ENCODE measurements at places on chromosomes 16 and 17.

DNA sequence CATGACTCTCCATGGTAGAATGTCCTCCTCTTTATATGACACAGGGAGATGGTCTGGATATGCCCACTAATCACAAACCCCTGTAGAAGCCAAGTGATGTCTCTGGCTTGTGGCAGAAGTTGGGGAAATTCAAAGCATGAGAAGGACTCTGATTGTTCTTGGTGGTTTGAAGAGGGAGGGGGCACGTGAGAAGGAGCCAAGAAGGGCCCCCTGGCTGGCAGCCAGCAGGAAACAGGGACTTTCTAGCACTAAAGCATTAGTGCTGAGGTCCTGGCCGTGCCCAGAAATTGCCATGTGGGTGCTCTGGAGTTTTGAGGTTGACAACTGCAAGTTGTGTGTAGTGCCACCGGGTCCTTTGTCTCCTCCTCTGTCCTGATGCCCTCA, 199.9 kb downstream of the LGALS9B start:
- no peak for DNase-seq

DNA sequence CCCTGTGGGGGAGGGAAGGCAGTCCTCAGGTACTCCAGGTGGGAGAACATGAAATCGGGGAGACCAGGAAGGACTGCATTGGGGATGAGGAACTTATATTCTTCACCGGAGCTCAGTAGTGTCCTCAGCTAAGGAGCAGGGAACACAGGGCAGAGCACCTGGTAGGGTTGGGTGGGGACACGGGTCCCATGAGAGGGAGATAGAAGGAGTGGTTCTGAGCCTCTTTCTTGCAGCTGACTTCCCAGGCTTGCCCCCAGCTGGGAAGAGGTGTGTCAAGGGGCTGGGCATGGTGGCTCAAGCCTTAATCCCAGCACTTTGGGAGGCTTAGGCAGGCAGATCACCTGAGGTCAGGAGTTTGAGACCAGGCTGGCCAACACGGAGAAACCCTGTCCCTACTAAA, 2.1 kb downstream of the FHOD1 start:
- no peak for DNase-seq

DNA sequence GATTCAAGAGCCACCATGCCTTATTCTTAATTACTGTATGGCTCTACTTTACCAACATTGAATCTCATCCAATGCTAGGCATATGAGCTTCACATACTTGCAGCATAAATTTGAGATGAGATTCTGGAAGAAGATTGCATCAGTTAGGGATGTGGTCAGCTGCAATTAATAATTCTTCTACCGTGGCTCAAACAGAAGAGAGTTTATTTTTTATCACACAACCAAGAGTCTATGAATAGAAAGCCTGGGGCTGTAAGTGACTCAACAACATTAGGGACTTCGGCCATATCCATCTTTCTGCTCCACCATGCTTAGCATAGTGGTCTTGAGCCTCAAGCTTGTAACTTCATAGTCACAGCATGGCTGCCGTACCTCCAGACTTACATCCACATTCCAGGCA, 179.4 kb upstream of the IRX6 start:
- DNase-seq, result no peak

DNA sequence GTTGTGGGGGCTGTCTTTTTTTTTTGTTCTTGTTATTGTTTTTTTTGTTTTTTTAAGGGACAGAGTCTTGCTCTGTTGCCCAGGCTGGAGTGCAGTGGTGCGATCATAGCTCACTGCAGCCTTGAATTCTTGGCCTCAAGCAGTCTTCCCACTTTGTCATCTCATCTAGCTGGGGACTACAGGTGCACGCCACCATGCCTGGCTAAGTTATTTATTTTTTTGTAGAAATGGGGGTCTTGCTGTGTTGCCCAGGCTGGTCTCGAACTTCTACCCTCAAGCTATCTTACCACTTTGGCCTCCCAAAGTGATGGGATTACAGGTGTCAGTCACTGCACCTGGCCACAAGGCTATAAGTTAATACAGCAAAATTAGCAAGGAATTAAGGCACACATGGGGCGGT, 101.7 kb downstream of the ABCC1 start:
- no peak for DNase-seq

DNA sequence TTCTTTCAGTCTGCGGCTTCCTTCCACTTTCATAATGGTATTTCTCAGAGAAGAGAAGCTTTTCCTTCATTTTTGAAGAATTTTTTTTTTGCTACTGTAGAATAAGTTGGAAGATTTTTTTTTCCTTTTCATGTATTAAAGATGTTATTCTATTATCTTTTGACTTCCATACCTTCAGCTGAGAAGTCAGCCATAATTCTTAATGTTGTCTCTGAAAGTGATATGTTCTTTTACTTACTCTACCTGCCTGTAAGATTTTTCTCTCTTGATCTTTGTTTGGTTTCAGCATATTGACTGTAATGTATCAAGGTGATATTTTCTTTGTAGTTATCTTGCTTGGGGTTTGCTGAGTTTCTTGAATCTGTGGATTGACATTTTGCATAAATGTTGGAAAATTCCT, 143.5 kb upstream of the TOX3 start:
- no peak for DNase-seq

- no peak for DNase-seq
Measured at GRCh38 chr16:57883953-57884654, 81.8 kb upstream of the KIFC3 start.

- DNase-seq, result no peak
Measured at GRCh38 chr16:81635063-81635937, 143.8 kb upstream of the PLCG2 start.

DNA sequence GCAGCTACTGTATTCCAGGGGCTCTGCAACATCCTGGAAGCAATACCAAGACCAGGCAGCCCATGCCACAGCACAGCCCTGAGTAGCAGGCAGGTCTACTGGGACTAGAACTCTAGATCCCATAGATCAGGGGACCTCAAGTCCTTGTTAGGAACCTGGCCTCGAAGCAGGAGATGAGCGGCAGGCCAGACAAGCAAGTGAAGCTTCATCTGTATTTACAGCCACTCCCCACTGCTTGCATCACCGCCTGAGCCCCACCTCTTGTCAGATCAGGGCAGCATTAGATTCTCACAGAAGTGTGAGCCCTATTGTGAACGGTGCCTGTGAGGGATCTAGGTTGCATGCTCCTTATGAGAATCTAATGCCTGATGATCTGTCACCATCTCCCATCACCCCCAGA, 295.7 kb upstream of the TNRC6C start:
- DNase-seq, result no peak

DNA sequence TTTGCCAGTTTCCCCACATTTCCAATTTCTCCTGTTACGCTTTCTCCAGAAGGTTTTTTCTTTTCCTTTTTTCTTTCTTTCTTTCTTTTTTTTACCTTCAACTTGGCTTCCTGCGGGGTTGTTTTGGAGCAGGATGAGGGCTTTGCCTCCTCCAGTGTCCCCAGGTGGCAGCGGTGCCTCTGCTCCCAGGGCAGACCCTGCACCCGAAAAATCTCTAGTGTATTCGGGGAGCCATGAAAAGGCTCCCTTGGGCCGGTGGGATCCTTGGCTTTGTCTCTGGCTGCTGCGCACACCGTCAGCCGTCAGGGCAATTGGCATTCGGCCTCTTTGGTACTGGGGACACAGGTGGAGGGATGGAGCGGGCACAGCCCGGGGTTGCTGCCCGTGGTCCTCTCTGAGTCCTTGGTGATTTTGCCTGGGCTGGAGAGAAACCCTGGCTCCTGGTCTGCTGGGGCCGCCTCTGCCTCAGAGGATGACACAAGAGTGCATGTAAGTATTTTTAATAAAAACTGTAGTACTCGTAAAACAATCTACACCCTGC, 846 bp downstream of the ITGB3 start:
- no peak for DNase-seq

DNA sequence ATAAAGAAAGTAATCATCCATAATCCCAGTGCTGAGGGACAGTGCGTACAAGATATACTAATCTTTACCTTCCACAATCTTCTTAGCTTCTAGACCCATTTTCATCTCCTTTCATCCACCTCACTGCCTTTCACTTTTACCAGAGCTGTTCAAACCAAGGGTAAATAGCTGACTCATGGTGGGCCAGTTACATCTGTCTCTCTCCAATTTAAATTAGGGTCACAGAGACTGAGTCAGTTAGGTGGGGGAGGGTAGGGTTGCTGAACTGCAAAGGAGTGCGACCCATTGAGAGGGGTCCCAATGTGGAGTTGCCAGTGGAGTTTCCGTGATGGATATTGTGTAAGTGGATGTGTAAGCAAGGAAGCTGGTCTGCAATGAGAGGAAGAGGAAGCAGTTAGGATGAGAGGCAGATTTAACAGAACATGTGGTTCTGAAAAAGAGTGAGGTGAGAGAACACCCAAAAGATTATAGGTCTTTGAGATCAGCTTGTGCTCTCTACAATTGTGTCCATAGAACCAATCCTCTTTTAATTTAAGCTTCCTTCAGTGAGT, 83.5 kb downstream of the GP2 start:
- no peak for DNase-seq

GRCh38 chr16:86519649-86520316, 9.5 kb downstream of the FOXF1 start:
- DNase-seq, result no peak

DNA sequence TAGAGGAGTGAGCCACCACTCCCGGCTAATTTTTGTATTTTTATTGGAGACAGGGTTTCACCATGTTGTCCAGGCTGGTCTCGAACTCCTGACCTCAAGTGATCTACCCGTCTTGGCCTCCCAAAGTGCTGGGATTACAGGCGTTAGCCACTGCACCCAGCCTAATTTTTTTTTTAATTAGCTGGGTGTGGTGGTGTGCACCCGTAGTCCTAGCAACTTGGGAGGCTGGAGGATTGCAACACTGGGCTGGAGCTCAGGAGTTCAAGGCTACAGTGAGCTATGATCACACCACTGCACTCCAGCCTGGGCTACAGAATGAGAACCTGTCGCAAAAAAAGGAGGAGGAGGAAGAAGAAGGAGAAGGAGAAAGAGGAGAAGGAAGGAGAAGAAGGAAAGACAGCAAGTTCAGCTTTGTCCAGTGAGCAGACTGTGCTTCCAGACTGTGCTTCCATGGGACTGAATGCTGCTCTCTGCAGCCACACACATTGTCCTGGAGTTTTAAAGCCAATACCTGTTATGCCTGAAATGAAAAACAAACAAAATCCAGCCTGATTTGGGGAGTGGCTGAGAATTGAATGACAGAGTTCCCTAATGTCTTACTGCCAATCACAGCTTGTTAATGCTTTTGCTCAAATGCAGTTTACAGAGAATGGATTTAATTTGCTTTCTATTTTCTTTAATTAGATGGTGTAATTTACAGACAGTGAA, 2.8 kb upstream of the TNFRSF13B start:
- no peak for DNase-seq

GRCh38 chr17:6661464-6661848, 9.9 kb downstream of the C17orf100 start:
- no peak for DNase-seq

GRCh38 chr17:27917000-27917399, 23.8 kb upstream of the LYRM9 start:
- DNase-seq, result no peak

DNA sequence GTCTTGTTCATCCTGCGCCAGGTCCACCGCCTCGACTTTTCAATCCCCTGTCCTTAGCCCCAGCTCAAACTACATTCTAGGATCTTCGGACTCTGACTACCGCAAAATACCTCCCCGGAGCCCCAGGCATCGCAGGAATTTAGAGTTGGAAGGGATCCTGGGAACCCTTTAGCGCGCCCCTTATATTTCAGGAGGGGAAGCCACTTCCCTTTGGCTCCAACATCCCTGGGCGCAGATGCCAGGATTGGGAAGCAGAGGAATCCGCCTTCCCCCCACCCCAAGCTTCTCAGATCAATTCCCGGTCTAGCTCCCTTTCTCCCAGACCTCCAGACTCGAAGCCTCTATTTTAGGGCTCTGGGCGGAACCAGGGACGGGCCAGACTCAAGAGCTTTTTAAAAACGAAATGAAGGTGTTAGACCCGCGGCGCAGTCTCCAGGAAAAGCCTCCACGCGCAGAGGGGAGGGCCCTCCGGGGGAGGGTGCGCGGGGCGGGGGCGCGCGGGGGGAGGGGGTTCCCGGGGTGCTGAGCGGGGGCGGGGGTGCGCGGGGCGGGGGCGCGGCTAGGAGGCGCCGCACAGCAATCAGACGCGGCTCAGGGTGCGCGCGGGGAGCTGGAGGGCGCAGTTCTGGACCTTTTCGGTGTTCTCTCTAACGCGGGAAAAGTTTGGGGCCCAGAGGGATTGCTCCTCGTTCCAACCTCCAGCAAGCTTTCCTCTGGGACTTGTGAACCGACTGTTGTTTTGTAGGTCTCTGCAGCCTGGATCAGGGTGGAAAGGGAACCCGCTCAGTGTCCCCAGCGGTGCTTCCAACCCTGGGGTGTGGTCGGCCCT, 1.6 kb downstream of the AHSP start:
- DNase-seq, result no peak

DNA sequence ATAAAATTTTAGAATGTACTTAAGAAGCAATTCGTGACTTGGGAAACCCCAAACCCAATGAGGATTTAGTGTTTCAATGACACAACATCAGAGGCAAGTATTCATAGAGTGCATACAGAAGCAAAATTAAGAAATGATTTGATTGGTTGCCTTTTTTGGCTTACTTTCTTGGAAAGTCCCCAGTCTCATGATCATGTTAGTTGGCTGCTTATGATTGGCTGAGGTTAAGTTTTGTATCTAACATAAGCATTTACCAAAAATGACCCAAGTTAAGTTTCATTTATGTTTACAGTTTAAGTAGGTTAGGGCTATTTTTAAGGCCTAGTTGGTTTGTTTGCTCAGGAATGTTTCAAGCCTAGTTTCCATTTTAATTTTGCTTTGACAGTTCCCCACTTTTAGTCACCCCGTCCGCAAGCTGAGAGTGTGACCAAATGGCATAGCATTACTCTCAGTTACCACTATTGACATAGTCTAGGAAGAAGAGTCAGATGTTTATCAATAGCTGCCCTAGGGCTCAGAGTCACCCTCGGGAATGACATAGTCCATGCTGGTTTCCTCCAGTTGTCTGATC, 36.2 kb downstream of the DGKE start:
- no peak for DNase-seq

DNA sequence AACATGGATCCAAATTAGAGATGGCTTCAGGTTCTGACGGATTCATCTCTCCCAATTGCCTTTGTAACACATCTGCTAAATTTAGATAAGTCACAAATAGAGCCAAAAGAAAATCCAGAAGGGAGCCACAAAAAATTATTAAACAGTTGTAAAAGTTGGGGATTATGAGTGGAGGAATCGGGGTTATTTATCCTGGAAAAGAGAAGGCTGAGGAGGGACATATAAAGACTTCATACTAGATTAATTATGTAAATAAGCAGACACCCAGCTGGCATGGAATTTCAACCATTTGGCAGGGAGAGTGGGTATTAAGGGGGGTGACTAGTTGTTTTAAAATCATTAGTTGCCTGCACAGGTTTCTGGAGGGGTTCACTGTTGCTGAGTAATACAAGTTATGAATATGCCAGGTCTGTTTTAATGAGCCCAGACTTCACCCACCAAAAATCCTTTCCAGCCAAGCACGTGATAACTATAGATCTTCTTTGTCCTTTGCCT, 89.6 kb downstream of the CDH13 start:
- no peak for DNase-seq

GRCh38 chr17:61463316-61464129, 11.3 kb downstream of the TBX4 start:
- no peak for DNase-seq

All from NCI-H2107 (cell line).